Liver (tissue), 10 donors: ENCODE measurements at places on chromosomes 1 and 21. TPM values are rescaled to one million over a fixed set of nuclear protein-coding genes. Genes with fewer than 3 reads are reported as not detected.

Gene LMX1A
- polyA plus RNA-seq, result not detected

Gene ZNF683
- not detected for polyA plus RNA-seq

Gene MRPS21
- polyA plus RNA-seq, result 29.1 TPM

Gene OLFML2B
- polyA plus RNA-seq, result 0.82 TPM

Gene ZFP69B
- polyA plus RNA-seq, result 0.19 TPM

Gene EPHB2
- polyA plus RNA-seq, result 0.07 TPM

Gene C1orf141
- polyA plus RNA-seq, result not detected

Gene FAM72B
- 0.56 TPM for polyA plus RNA-seq

Gene MX1
- 16.3 TPM for polyA plus RNA-seq

Gene SYT2
- polyA plus RNA-seq, result 0.07 TPM

Gene NBPF19
- polyA plus RNA-seq, result 2.3 TPM

Gene OR2T29
- polyA plus RNA-seq, result not detected

Gene NUP210L
- not detected for polyA plus RNA-seq

Gene FAM72C
- polyA plus RNA-seq, result 0.32 TPM

Gene PROK1
- polyA plus RNA-seq, result 0.03 TPM

Gene BEND5
- polyA plus RNA-seq, result 0.12 TPM

Gene FCRL5
- 0.10 TPM for polyA plus RNA-seq

Gene STMN1
- polyA plus RNA-seq, result 13.5 TPM

Gene PHTF1
- 3.2 TPM for polyA plus RNA-seq

Gene RSPO1
- polyA plus RNA-seq, result 0.06 TPM

Gene S100A2
- polyA plus RNA-seq, result 0.22 TPM

Gene PRRX1
- polyA plus RNA-seq, result not detected

Gene HMGCS2
- 836 TPM for polyA plus RNA-seq

Gene ZNF362
- polyA plus RNA-seq, result 6.3 TPM

Gene PIGK
- 10.8 TPM for polyA plus RNA-seq

Gene THEMIS2
- 6.1 TPM for polyA plus RNA-seq

Gene PPFIA4
- 0.22 TPM for polyA plus RNA-seq

Gene DNASE2B
- polyA plus RNA-seq, result not detected

Gene MAEL
- not detected for polyA plus RNA-seq

Gene AMY1C
- not detected for polyA plus RNA-seq

Gene SLC22A15
- polyA plus RNA-seq, result 0.49 TPM

Gene S100A9
- polyA plus RNA-seq, result 35.0 TPM

Gene KRTAP12-2
- polyA plus RNA-seq, result not detected

Gene LRRC38
- not detected for polyA plus RNA-seq

Gene TSPAN1
- polyA plus RNA-seq, result 1.7 TPM

Gene FBXO2
- 5.0 TPM for polyA plus RNA-seq

Gene GNG4
- not detected for polyA plus RNA-seq
